ENCODE measurements at places on chromosomes 6 and 20.

GRCh38 chr20:6583134-6583738, 184.2 kb upstream of the BMP2 start:
- no peak for DNase-seq

DNA sequence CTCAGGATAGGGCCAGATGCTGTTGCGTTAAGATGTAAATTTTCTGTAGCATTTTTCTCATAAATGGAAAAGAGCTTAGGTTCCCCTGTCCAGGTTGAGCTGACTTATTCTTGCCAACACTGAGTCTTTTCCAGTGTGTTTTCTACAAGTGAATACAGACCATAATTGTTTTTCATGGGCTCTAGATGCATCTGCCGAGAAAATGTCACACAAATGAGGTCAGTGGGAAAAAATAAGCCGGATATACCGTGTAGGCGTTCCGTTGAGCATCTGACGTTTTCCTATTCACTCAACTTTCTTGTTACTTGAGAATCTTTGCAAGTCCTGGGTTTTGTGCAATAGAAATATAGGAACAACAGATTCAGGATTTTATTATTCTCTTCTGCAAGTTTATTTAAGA, 582.9 kb upstream of the CDH4 start:
- no peak for DNase-seq

- no peak for DNase-seq
These were observed 32.1 kb upstream of the NHSL1 start for GRCh38 chr6:138531387-138531786.

- DNase-seq, result no peak
These were observed 4.0 kb downstream of the RNF24 start for GRCh38 chr20:4011226-4011975.

DNA sequence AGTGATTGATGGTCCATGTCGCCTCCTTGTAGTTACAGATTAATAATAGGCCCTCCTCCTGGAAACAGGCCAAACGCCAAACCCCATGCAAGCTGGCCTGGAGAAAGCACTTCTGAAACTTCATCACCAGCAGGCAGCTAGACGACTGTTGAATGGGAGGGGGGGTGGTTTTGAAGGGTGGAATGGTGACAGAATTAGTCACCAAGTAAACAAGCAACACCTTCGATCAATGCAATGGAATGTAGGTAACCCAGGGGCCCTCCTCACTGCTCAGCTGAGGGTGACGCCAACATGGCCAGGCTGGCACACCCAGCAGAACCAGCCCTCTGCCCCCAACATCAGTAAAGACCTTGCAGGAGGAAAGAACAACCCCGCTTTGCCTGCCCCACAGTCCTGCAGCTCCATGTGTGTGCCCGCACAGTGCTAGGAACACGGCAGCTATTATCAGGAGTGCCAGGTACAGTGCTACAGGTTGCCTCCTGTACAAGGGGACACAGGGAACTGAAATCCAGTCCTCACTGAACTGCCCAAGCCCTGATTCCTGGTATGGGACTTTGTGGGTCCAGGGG, 2.7 kb downstream of the BCAS1 start:
- DNase-seq, result no peak

DNA sequence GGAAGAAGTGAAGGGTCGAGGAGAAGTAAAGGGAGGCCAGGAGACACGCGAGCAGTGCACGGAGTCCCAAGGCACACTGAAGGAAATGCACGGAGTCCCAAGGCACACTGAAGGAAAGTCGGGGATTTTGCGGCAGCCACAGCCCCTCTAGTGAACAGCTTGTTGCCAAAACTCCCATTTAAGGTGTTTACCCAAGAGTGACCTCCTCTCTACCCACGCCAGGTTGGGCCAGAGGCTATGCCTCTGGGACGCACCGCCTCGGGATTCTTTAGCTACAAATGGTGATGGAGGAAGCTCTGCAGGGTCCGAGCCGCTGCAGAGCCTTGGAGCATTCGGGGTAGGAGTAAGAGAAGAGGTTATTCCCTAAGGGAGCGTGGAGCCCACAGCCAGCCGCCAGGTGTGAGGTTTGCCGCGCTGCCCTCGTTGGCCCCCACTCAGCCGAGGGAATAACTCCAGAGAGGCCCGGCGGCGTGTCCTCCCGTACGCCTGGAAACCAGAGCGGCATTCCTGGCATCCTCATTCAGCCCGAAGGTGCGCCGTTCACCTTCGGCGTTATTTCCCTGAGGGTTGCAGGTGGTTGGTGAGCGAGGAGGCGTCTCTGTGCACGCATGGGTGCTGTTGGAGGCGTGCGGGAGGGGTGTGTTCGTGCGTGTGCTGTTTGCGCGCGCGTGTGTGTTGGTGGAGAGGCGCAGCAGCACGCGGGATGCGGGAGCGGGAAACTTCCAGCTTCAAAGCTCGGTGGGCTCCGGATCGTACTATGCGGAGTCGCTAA, 3.4 kb upstream of the MAFB start:
- DNase-seq, result no peak

DNA sequence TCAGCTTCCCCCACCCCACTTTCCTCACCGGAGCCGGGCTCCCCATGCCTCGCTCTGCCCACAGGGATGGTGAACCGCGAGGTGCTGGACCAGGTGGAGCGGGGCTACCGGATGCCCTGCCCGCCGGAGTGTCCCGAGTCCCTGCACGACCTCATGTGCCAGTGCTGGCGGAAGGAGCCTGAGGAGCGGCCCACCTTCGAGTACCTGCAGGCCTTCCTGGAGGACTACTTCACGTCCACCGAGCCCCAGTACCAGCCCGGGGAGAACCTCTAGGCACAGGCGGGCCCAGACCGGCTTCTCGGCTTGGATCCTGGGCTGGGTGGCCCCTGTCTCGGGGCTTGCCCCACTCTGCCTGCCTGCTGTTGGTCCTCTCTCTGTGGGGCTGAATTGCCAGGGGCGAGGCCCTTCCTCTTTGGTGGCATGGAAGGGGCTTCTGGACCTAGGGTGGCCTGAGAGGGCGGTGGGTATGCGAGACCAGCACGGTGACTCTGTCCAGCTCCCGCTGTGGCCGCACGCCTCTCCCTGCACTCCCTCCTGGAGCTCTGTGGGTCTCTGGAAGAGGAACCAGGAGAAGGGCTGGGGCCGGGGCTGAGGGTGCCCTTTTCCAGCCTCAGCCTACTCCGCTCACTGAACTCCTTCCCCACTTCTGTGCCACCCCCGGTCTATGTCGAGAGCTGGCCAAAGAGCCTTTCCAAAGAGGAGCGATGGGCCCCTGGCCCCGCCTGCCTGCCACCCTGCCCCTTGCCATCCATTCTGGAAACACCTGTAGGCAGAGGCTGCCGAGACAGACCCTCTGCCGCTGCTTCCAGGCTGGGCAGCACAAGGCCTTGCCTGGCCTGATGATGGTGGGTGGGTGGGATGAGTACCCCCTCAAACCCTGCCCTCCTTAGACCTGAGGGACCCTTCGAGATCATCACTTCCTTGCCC, 57.4 kb downstream of the SRC start:
- DNase-seq, result no peak

GRCh38 chr20:6954219-6954618, 186.7 kb downstream of the BMP2 start:
- DNase-seq, result no peak

- peak; percentile 91 for DNase-seq
These were observed 409 bp upstream of the ATXN1 start for GRCh38 chr6:16761471-16762267.

DNA sequence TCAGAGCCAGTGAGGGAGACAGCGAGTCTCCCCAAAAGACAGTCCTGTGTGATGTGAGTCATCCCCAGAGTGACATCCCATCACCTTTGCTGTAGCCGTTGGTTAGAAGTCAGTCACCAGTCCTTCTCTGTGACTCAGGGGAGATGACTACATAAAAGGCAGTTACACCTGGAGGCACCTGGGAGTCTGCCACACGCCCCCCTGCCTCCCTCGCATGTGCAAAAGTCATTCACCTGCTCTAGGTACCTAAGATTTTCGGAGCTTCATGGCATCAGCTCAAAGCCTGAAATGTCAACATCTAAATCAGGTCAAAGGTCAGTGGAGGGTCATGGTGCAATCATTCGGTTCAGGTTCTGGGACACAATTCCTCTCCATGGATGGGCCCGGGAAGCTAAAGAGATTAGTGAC, 50.3 kb downstream of the PRR18 start:
- DNase-seq, result no peak

DNA sequence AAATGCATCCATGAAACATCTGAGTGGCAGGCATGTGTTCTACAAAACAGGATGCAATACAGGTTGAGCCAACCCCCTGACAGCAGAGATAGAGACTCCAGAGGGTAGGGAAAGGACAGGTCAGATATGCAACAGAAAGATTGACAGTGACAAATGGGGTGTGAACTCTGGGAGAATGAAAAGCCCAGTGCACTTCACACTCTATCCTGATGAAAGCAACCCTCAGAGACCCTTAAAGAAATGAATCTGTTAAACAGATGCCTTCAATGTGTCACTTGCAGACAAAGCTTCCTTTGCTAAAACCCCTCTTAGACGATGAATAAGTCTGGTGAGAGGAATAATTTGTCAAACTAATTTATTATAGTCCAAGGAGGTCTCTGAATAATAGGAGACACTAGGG, 89.9 kb downstream of the RFPL4B start:
- DNase-seq, result no peak

GRCh38 chr20:63167026-63167917, 48.7 kb downstream of the YTHDF1 start:
- no peak for DNase-seq

DNA sequence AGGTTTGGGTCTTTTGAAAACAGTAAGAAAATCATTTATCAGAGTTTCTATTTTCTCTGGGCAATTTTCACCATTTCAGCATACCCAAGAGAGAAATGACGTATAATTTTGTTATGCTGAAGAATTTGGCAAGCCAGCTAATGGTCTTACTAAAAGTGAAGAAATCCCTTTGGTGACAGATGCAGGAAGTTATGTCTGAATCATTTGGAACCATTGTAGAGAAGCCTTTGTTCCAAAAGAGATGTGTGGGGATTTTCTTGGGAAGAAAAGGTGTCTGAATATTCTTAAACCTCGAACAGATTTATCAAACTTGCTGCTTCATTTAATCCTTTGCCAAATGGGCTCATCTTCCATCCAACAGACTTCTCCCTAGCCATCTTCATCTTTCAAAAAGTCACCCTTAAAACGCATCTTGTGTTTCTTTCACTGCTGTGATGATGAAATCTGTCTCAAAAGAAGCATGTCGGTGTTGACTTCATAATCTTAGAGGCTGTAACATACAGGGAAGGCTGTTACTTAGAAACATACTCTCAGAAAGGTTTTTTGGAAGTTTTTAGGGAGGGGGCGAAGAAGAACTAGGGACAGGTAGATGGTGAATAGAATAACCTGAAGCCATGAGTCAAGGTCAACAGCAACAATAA, 39.5 kb downstream of the CITED2 start:
- DNase-seq, result no peak

GRCh38 chr6:42429042-42429585, 22.6 kb downstream of the TRERF1 start:
- no peak for DNase-seq

- DNase-seq, result no peak
These were observed 1.1 kb upstream of the SLC22A23 start for GRCh38 chr6:3457710-3458602.

GRCh38 chr6:113888956-113889630, 31.9 kb downstream of the MARCKS start:
- no peak for DNase-seq

DNA sequence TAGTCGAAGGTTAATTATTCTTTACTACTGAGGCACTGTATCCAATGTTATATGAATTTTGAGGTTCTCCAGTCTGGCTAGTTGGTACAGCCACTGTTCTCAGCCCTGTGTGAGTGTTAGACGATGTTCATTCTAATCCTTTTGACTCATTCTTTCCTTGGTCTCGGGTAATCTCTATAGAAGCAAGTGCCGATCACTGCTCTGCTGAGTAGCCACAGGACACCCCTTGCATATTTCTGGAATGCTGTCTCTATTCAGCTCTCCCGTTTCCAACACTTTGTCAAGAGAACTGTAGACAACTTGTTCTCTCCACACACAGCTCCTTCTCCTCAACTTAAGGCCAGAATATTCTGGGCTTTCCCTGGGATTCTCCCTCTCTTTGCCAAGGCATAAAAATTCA, 42.4 kb upstream of the PLCB1 start:
- no peak for DNase-seq

DNA sequence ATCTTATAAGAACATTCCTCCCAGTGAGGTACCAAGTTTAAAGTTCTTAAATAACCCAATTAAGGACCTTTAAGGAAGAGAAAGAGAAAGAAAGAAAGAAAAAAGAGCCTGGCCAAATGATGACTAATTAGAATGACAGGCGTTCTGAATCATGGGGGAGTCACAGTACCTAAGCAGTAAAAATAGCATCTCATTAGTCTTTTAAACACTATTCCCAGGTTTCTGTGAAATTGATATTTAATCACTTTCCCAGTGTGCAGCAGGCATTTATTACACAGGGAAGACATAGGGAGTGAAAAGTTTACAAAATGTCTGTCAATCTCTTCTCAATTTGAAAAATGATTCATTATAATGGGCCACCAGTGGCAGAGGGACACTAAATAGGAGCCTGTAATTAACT, 251.4 kb upstream of the MANEA start:
- DNase-seq, result no peak

DNA sequence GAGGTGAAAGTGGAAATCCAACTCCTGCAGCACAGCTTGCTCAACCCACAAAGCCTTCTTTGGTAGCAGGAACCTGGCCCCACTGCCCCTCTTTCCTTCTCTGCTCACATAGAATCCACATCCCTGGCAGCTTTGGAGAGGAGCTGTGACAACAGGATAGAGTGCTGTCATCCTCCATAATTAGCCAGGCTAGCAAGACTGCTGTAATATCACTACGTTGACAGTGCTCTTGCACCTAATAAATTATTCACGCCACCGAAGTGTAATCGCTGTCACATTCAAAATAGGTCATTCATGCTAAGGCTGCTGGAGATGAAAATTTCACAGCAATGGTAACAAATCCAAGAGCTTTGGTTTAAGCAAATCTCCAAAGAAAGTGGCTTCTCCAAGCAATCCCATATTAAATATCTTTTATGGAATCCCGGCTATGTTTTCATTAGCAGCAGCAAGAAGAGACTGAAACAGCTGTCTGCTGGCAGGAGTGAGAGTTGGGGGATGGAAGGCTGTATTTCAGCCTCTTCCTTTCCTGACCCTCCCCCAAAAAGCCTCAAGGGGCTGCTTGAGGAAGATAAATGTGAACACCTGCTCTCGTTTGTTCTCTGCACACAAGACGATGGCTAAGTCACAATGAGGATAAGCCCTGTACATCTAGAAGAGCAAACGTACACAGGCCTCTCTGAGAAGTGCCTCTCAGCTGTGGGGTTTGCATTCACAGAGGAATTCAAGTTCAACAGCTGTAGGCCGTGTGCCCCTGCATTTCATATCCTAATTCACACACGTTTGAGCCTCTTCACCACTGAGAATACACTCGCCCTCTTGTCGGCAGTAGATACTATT, 16.5 kb downstream of the RIPOR2 start:
- no peak for DNase-seq
